ENCODE measurements at places on chromosomes 1 and 21.

DNA sequence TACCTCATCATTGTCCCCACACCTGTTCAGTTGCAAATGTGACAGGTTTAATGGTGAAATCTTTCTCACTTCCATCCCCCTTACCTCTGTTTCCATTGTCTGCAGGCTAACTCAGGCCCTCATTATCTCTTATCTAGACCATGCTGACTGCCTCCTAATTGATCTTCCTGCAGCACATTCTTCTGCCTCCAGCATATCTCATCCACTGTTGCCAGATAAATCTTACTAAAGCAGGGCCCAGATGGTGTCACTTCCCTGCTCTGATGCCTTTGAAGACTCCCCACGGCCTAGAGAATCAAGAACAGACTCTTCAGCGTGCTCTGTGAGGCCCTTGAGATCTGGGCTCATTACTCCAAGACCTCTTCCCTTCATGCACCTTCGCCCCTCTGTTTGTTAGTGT is 230.1 kb downstream of the DUSP10 start:
- DNase-seq: peak; percentile 62

- DNase-seq: no peak
Observed at GRCh38 chr21:35319684-35320283, 270.7 kb upstream of the RUNX1 start.

GRCh38 chr1:69943030-69943429 is 262.3 kb downstream of the LRRC40 start:
- DNase-seq: no peak

GRCh38 chr1:153355445-153356071 is 2.1 kb upstream of the S100A9 start:
- peak; percentile 81 for DNase-seq

GRCh38 chr1:27103498-27103897 is 51.4 kb downstream of the SLC9A1 start:
- no peak for DNase-seq

GRCh38 chr1:29875557-29876028 is 639.3 kb downstream of the PTPRU start:
- DNase-seq: no peak

- DNase-seq: peak; percentile 75
Observed at GRCh38 chr1:43706598-43707189, 642 bp upstream of the ST3GAL3 start.

DNA sequence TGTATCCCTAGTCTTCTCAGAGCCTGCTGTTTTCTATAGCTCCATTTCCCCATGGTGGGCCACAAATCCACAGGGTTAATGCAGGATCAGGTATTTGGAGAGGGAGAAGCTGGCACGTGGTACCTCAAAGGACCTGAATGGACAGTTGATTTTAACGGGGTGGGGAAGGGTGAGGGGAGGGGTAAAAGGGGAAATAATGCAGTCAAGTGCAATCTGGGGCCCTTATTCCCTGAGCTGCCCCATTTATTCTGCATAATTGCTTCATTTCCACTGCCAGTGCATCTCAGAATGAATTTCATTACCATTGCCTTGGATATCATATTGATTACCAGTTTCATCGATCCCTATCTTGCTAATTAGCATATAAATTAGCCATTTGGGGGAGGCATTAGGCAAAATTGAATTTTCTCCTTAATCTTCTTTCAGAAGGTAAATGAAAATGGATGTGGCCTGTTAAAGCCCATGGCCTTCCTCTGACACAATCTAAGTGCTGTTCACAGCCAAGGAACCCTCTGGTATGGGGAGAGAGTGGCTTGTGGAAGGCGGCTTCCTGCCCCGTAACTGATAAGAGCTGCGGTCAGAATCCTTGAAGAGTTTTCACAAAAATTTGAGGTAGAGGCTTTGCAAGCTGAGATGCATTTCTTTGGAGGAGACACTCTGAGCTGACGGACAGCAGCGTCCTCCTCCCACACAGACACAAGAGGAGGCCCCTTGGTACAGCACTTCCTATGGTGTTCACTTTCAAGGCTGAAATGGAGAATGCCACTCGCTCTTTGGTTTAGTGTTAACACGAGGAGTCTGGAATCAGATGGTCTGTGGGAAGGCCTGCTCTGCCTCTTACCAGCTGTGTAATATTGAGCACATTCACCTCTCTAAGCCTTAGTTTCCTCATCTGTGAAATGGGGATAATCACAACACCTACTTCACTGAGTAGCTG is 34.4 kb downstream of the PHC2 start:
- DNase-seq: no peak

- no peak for DNase-seq
Observed at GRCh38 chr21:45644041-45644906, 749 bp downstream of the PCBP3 start.

- no peak for DNase-seq
Observed at GRCh38 chr1:171984262-171984661, 143.0 kb downstream of the DNM3 start.

GRCh38 chr1:24919791-24920532 is 10.1 kb downstream of the RUNX3 start:
- DNase-seq: no peak

DNA sequence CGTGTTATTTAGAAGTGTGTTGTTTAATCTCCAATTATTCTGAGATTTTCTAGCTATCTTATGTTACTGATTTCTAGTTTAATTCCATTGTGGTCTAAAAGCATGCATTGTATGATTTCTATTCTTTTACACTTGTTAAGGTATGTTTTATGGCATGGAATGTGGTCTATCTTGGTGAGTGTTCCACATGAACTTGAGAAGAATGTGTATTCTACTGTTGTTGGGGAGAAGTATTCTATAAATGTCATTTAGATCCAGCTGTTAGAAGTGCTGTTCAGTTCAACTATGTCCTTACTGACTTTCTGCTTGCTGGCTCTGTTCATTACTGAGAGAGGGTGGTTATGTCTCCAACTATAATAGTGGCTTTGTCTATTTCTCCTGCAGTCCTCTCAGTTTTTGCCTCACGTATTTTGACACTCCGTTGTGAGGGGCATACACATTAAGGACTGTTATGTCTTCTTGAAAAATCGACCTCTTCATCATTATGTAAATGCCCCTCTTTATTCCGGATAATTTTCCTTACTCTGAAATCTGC is 12.0 kb upstream of the PLA2G5 start:
- no peak for DNase-seq
